ENCODE measurements at places on chromosomes 5 and 9.

DNA sequence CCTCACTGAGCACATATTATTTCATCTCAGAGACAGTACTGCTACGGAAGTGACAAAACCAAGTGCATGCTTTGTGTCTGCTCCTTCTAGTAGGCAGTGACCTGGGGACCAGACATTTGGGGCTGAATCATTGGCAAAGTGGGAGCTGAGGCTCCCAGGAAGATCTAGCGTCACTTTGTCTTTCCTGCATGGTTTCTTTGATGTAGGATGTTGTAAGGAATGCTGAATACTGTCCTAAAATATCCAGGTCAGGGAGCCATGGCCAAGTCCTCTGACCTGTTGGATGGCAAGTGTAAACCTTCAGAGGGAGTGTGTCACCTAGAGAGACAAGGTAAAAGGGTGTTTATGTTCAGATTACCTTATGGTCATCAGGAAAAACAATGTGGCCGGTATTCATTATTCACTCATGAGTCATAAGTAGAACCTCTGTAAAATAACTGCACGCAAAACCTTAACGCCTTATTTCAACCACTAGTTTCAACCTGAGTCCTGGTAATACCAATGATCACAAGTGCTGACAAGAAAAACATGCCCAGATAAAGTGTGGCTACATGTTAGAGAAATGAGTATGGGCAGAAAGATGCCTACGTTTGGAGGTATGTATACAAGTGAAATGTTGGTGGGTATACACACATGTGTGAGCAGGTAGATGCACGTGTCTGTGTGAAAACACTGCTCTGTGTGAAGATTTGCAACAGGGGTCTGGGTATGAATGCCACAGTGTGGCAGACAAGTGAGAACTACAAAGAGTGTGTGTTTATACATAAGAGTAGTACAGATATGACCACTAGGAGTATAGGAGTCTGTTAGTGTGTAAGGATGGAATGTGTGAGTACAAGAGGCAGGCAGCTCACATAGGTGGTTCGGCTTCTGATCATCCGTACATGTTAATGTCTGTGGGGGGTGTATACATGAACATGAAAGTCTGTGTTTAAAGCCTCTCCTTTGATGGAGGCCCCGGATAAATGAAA is 263.9 kb downstream of the SPOCK1 start:
- DNase-seq, result no peak

- no peak for DNase-seq
Measured at GRCh38 chr9:137683262-137683864, 64.6 kb downstream of the EHMT1 start.

GRCh38 chr5:159911349-159911748 is 4.9 kb upstream of the ADRA1B start:
- DNase-seq, result no peak

DNA sequence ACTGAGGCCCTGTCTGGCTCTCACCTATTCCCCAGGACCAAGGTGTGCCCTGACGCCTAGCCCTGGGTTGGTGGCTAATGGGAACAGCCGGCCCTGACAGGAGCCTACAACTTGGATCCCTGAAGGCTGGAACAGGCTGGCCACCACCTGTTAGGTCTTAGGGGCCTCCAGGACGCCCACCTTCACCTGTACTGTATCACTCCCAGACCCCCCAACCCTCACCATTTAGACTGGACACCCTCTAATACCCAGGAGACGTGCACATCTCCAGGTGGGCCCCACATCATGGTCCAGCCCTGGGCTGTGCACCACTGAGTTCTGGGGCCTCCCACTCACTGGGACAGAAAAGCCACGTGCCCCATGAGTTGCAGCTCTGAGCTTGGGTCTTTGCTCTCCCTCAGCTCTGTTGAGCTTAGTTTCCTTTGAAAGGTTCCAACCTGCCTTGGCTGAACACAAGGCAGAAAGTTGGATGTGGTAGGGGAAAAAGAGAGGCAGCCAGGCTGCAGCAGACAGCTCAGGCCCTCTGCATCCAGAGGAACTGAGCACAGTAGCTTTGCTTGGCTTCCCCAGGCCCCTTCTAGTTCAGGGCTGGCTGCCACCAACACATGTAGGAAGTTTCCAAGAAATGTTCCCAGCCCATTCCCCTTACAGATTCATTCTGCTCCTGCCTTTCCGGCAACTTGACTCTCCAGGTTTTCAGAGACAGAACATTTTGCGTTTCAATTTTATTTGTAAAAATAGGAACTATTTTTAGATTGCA is 116.8 kb upstream of the TBC1D2 start:
- DNase-seq, result no peak

GRCh38 chr5:103646698-103647614 is 84.4 kb upstream of the NUDT12 start:
- DNase-seq, result no peak

GRCh38 chr9:87211669-87212068 is 264.4 kb upstream of the GAS1 start:
- no peak for DNase-seq

GRCh38 chr5:79062436-79062835 is 7.0 kb downstream of the DMGDH start:
- no peak for DNase-seq

DNA sequence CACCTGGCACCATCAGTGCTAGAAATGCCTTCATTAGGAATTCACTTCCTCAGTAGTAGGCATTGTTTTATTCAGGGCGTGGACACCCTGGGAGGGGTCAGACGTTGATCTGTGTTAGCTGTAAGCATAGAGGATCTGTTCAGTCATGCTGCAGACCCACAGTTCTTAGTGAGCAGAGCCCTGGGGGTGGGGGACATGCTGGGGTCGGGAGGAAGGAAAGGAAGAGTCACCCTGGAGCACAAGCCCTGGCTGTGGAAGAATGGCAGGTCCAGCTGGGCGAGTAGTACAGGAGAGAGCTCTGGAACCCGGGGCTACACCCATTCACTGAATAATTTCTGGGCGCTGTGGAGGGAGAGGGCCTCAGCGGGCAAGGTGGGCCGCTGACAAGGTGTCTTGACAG is 172.5 kb downstream of the FSTL4 start:
- no peak for DNase-seq

GRCh38 chr5:90696153-90696552 is 137.6 kb downstream of the ADGRV1 start:
- DNase-seq, result no peak

- no peak for DNase-seq
Measured at GRCh38 chr9:113227436-113227835, 6.1 kb downstream of the SLC31A1 start.

DNA sequence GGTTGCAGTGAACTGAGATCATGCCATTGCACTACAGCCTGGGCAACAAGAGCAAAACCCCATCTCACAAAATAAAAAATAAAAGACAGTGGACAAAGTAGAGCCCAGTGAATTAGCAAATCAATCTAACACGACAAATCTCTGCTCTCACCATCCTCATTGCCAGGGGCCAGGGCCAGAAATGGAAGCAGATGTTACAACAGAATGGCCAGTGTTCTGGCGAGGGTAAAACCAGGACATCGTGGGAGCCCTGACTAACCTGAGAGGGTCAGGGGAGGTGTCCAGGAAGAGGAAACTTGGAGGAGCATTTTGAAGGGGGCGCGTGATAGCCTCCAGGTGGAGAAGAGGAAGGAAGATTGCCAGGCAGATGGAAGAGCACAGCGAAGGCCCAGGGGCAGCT is 58.4 kb downstream of the NEURL1B start:
- no peak for DNase-seq

DNA sequence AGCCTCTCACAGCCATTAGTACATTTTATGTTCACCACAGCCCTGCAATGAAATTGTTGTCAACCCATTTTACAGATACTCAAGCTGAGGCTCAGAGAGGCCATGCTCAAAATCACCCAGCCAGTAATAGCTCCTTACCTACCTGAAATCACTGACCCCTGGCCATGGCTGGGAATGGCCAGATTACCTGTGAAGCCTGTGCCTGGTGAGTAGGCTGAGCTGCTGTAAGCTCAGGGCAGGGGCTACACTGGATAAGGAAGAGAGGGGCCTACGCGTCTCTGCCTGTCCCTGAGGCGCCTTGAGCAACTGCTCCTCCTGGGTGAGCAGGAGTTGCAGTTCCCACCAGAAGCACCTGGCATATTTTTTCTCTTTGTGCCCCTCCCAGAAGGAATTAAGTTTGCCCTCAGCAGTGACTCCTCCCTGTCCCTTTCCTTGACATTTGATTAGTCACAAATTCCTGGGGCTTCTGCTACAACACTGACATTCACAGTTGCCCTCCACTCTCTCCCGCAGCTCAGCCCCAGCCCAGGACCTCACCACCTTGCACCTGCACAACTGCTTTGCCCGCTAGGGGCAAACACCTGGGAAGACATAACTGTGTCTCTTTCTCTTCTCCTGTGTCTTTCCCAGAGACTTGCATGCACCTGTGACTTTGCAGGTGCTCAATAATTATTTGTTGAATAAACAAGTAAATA is 5.7 kb downstream of the CLTB start:
- no peak for DNase-seq

DNA sequence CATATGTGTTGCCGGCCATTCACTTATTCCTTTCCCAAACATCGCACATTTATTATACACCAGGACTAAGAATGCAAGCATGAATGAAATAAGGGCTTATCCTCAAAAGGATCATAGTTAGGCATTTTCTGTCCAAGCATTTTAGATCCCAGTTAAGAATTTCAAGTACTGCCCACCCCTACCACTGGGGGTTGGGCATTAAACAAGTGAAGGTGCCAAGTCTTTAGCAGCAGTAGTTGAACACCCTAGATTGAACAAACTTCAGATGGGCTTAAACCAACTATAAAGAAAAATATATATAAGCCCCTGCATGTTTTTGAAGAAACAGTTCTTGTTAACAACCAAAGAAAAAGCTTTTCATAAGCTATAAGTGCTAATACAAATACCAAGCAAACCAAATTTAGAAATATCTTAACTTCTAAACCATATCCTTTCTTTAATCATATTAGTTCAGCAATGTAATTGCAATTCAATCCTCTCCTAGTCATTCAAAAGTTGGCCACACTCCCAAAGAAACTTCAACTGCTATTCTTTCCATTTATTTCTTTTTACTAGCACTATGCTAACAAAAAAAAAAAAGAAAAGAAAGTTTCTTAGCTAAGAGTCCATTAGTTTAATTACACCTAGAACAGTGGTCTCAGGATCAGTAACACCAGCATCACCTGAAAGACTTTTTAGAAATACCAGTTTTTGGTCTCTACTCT is 149.8 kb downstream of the MLLT3 start:
- DNase-seq, result no peak

All from NCI-H82 (cell line).